MCF 10A (cell line): ENCODE measurements at places on chromosomes 11 and 22. TPM values are rescaled to one million over a fixed set of nuclear protein-coding genes. Genes with fewer than 3 reads are reported as not detected.

GRCh38 chr11:128291835-128292234 is 295.5 kb downstream of the ETS1 start:
- no peak overlapping the region for H3K4me3 ChIP-seq
- no peaks in the 10 kb centered on the region for H3K36me3 ChIP-seq
- H3K4me1 ChIP-seq, result peaks cover 6% of the 10 kb centered on the region
- no peak overlapping the region for H3K27ac ChIP-seq
- no peak for DNase-seq
- no peaks in the 10 kb centered on the region for H3K27me3 ChIP-seq

DNA sequence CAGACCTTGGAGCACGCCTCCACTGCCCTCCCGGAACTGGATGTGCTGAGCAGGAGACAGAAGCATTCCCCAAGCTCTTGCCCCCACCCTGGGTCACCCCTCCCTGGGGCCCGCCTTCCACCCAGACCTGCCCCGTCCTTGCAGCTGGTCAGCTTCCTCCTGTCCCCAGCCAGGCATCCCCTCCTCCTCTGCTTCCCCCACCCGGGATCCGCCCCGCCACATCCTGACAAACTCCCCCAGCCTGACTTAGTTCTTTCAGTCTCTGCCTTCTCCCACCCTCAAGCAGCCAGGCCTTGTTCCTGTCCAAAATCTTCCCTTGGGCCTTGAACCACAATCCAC is 1.1 kb upstream of the PLXNB2 start:
- peaks cover 24% of the 10 kb centered on the region for H3K36me3 ChIP-seq
- H3K4me1 ChIP-seq, result peaks cover 11% of the 10 kb centered on the region
- no peak for DNase-seq
- H3K27me3 ChIP-seq, result no peaks in the 10 kb centered on the region

DNA sequence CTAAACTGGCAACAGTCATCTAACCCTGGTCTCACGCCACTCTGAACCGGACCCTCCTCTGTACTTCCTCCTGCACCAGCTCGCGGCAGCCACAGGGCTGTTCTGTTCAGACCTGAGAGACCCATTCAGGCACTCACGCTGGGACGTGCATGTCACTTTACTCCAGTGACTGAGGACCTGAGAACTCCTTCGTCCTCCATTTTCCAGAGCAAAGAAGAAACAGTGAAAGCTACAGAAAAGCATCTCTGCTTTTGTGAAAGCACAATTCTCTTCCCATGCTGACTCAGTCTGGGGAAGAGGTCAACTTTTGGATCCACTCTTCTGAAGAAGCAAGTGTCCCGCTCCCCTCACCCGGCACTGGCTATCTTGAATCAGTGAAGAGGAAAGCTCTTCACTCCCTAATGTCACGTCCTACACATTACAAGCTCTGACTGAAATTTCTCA is 24.5 kb downstream of the PISD start:
- H3K4me3 ChIP-seq, result no peak overlapping the region
- H3K36me3 ChIP-seq, result peaks cover 44% of the 10 kb centered on the region
- peaks cover 22% of the 10 kb centered on the region for H3K4me1 ChIP-seq
- no peaks in the 10 kb centered on the region for H3K27me3 ChIP-seq
- H3K27ac ChIP-seq, result no peak overlapping the region

DNA sequence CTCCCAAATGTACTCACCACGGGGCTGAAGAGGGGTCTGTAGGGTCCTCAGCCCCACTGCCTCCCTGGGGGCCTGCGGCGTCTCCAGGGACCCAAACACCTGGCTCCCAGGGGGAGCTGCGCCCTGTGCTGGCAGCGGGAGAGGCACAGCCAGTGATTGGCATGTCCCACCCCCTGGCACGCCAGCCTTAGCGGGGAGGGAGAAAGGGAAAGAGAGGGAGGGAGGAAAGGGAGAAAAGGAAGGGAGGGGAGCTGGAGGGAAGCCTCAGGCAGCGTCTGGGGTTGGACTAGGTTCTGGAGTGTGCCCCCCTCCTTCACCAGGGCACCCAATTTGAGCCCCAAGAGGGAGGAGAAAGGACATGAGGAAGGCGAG is at the start of gene CHRM1:
Gene CHRM1 (minus strand): TSS at position 163 of the 372 bp plus-strand sequence. CDS start 10,263 bp downstream, outside the sequence.
- peak within 1 kb of the TSS; percentile 74 for H3K4me3 ChIP-seq
- no peak within 1 kb of the TSS for H3K27ac ChIP-seq

DNA sequence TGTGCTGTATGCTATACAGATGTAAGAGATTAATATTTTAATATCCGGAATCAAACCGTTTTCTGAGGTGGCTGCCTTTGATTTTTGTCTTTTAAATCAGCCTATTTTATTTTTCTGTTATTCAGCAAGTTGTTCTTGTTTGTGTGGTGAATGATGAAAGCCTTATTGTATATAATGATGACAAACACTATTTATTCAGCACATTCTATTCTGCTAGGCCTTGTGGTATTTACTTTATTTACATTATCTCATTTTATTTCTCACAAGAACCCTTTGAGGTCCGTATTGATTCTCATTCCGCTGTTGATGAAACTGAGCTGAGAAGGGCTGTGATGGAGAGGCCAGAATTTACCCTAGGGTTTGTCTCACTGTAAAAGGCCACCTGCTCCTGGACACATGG is 40.5 kb downstream of the KREMEN1 start:
- no peak overlapping the region for H3K27ac ChIP-seq
- no peak for DNase-seq
- H3K4me1 ChIP-seq, result peaks cover 6% of the 10 kb centered on the region

- H3K36me3 ChIP-seq, result no peaks in the 10 kb centered on the region
- H3K4me1 ChIP-seq, result no peaks in the 10 kb centered on the region
- H3K27me3 ChIP-seq, result no peaks in the 10 kb centered on the region
- no peak for DNase-seq
- peak overlapping the region; percentile 71 for H3K4me3 ChIP-seq
Measured at GRCh38 chr11:75526192-75526541, 426 bp upstream of the GDPD5 start.

- H3K36me3 ChIP-seq, result peaks cover 35% of the 10 kb centered on the region
- H3K4me1 ChIP-seq, result peaks cover 38% of the 10 kb centered on the region
- H3K27me3 ChIP-seq, result no peaks in the 10 kb centered on the region
- no peak for DNase-seq
Measured at GRCh38 chr22:35821654-35822053, 104.0 kb downstream of the APOL5 start.

GRCh38 chr11:100442017-100442416 is 245.1 kb upstream of the ARHGAP42 start:
- peak; percentile 19 for DNase-seq
- H3K27ac ChIP-seq, result no peak overlapping the region
- H3K4me1 ChIP-seq, result no peaks in the 10 kb centered on the region
- H3K27me3 ChIP-seq, result no peaks in the 10 kb centered on the region

DNA sequence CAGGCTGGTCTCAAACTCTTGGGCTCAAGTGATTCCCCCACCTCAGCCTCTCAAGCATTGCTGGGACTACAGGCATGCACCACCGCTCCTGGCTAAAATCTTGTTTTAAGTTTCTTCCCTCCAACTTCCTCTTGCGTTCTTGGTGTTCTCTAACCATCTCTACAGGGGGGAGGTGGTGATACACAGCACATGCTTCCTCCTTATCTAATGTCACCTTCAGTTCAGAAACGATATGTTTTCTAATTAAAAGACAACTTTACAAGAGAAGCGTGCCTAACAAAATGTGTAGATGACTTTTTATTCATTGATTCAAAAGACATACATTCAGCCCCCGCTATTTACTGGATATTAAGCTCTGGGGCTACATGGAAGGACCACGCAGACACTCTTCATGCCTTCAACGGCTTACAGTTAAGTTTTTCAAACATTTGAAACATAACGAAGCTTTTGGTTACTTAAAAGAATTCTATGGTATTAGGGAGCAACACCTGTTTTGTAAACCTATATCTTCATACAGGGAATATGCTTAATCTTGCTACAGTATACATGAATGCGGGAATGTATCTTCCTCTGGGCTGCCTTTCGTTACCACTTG is 933 bp upstream of the DLAT start:
- peak overlapping the region; percentile 91 for H3K4me3 ChIP-seq
- DNase-seq, result no peak
- H3K27me3 ChIP-seq, result no peaks in the 10 kb centered on the region
- H3K4me1 ChIP-seq, result peaks cover 7% of the 10 kb centered on the region
- H3K27ac ChIP-seq, result peak overlapping the region; percentile 95

DNA sequence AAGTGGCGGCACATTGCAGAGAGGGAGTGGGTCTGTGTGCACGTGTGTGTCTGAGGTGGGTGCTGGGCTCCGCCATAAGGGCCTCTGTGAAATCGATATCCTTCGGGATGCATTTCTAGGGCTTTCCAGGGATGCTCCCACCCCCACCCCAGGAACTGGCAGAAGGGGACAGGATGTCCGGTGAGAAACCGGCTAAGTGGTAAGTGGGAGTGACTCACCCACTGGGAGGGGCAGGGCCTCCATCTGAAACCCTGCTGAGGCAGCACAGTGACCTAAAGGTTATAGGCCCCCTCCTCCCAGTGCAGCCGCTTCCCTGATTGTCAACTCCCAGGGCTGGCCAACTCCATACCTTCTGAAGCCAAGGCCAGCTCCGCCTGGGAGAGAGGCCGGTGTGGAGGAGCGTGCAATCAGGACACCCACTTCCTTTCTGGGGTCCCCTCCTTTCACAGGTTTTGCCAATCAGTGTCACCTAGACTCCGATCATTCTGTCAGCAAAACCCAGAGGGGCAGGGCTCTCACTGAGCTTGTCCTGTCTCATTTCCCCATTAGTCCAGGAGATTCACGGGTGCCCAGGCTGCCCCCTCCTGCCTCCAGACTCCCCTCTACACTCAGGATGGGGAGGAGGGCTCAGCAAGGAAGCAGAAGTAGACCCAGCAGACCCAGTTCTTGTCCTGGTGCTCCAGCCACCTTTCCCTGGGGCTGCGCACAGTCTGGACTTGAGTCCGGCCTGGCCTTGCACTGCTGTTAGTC is 44.5 kb downstream of the NECTIN1 start:
- H3K27ac ChIP-seq, result peak overlapping the region; percentile 63
- peak; percentile 86 for DNase-seq
- no peaks in the 10 kb centered on the region for H3K27me3 ChIP-seq

DNA sequence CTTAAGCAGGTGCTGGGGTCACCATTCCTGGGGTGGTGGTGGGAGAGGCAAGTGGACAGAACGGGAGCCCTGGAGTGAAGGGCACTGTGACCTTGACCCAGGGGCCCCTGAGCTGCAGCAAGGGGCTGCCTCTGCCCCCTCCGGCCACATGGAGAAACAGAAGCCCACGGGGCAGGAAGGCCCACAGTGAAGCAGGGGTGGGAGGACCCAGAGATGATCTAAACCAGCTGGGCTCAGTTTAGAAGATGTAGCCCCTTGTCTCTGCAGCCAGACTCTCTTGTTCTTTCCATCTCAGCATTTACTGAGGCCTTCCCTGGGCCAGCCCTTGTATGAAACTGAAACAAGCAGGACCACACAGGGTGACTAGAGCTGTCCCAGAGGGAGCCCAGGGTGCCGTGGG is 30.5 kb downstream of the WNT11 start:
- no peaks in the 10 kb centered on the region for H3K27me3 ChIP-seq
- no peak overlapping the region for H3K27ac ChIP-seq
- DNase-seq, result no peak
- no peaks in the 10 kb centered on the region for H3K36me3 ChIP-seq

DNA sequence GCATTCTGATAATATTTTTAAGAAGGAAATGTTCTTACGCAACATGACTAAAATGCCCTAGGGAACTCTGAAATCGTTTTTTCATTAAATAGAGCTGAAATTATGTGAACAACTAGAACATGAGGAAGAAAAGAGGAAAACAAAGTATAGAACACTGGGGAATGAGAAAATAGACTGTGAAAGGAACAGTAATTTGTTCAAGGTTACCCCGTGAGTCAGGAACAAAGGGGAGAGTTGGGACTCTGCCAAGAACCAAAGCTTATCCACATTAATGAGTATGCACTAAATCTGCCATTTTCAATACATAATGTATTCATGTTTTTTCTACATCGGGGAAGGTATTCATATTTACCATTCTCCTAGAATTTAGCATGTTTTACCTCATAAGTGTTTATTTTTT is 961.8 kb upstream of the CCDC90B start:
- no peak for DNase-seq
- no peak overlapping the region for H3K4me3 ChIP-seq
- no peaks in the 10 kb centered on the region for H3K36me3 ChIP-seq

Gene GVQW3
- 1.5 and 1.6 TPM in 2 replicates for total RNA-seq

Gene MOV10L1
- total RNA-seq, result not detected in 2 replicates

Gene HTR3B
- total RNA-seq, result not detected in 2 replicates

GRCh38 chr11:1546536-1547466 is 25.3 kb downstream of the DUSP8 start:
- H3K4me1 ChIP-seq, result no peaks in the 10 kb centered on the region
- no peaks in the 10 kb centered on the region for H3K36me3 ChIP-seq
- H3K4me3 ChIP-seq, result peak overlapping the region; percentile 12
- peak; percentile 42 for DNase-seq

- DNase-seq, result peak; percentile 95
- H3K4me3 ChIP-seq, result peak overlapping the region; percentile 93
- H3K27me3 ChIP-seq, result no peaks in the 10 kb centered on the region
- H3K36me3 ChIP-seq, result peaks cover 62% of the 10 kb centered on the region
- peaks cover 61% of the 10 kb centered on the region for H3K4me1 ChIP-seq
Measured at GRCh38 chr22:38313384-38313955, 3.8 kb downstream of the CSNK1E start.

- H3K4me3 ChIP-seq, result no peak overlapping the region
- no peak for DNase-seq
- peaks cover 73% of the 10 kb centered on the region for H3K27me3 ChIP-seq
- H3K36me3 ChIP-seq, result no peaks in the 10 kb centered on the region
- no peaks in the 10 kb centered on the region for H3K4me1 ChIP-seq
Measured at GRCh38 chr11:101334581-101334980, 205.0 kb upstream of the PGR start.

Gene KRTAP5-1
- not detected in 2 replicates for total RNA-seq

DNA sequence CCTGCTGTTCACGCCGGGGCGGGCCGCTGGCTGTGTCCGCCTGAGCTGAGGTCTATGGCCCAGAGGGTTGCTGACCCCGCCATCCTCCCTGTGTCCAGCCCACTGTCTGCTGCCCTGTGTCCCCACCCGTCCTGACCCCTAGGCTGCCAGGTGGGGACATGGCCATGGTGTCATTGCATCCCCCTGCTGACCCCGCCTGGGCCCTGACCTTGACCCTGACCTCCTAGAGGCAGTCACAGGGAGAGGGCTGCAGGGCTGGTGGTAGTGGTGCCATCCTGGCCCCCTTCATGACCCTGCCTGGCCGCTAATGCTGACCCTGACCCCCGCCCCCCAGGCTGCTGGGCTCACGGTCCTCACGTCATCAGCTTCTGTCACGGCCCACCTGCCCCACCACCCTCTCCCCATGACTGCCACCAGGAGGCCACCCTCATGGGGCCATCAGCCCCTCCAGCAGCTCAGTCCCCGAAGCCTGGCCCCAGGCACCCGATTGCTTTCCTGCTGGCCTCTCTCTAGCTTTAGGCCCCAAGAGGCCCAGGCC is 285.9 kb downstream of the BRD1 start:
- DNase-seq, result no peak
- no peak overlapping the region for H3K27ac ChIP-seq
- no peaks in the 10 kb centered on the region for H3K36me3 ChIP-seq
- no peak overlapping the region for H3K4me3 ChIP-seq

- H3K27ac ChIP-seq, result no peak overlapping the region
- peaks cover 79% of the 10 kb centered on the region for H3K27me3 ChIP-seq
- DNase-seq, result peak; percentile 9
- H3K36me3 ChIP-seq, result no peaks in the 10 kb centered on the region
- H3K4me1 ChIP-seq, result peaks cover 13% of the 10 kb centered on the region
Measured at GRCh38 chr11:5809122-5809519, 397 bp downstream of the OR52N2 start.

Gene TECTA
- 0.27 and 0.30 TPM in 2 replicates for total RNA-seq
